NCI-H187 treated with DMSO at 0.1 percent for 48 hours (cell line): ENCODE measurements at places on chromosomes 5 and 9.

DNA sequence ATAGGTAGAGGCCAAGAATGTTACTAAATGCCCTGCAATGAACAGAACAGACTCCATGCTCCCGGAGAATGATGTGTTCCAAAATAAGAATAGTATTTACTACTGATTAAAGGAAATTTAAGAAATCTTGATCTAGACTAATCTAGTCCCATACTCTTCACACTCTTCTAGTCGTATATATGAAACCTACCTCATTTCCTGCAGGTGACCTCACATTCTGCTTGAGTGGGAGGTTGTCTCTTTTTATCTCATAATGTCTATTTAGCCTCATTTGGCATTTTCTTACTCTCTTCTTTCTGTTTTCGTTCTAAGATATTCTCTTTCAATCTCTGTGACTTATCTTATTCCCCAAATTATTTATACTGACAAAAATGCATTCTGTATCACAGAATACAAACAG is 9.2 kb upstream of the SHOC1 start:
- no peak for DNase-seq

DNA sequence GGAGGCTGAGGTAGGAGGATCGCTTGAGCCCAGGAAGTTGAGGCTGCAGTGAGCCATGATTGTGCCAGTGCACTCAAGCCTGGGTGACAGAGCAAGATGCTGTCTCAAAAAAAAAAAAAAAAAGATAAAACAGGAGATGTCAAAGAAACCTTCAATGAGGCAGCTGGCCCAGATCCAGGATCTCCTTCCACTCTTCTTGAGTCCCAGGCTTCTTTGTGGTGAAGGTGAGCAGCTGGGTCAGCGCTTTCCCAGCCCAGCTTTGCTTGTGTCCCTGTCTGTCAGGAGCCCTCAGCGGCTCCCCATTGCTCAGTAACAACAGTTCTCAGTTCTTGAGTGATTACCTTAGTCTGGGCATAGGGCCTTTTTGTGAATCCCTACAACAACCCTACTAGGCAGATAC is 69.4 kb upstream of the PSD2 start:
- DNase-seq: no peak

DNA sequence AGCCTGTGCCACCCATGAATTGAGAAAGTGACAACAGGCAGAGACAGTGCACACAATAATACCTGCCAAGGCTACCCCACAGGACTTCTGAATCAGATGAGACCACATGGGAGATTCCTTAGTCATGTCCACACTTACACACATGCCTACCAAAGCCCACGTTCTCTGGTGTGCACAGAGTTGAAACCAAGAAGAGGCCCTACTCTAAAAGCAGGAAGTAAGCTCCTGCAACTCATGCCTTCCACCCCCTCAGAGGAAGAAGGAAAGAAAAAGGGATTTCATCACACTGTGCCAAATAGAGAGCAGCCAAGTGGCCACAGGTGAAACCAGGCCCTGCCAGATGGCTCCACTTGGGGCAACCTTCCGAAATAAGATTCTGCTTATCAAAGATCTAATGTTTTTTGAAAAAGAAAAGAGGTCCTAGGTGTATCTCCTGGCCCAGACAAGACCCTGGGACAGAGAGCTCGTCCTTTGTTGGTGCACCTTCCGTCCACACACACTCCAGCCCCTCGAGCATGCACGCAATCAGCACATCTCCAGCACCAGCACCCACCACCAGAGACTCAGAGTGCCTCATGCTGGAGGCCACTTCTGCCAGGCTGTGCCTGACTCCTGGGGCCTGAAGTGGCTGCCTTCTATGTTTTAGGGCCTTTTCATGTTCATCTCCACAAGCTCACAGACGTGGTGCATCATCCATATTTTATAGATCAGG is 114.6 kb upstream of the SPOCK1 start:
- no peak for DNase-seq

- no peak for DNase-seq
Observed at GRCh38 chr9:119736491-119737454, 367.5 kb upstream of the BRINP1 start.

GRCh38 chr9:121199921-121200320 is 1.7 kb downstream of the RAB14 start:
- DNase-seq: no peak

- DNase-seq: no peak
Observed at GRCh38 chr5:101878190-101878589, 417.9 kb downstream of the SLCO4C1 start.

DNA sequence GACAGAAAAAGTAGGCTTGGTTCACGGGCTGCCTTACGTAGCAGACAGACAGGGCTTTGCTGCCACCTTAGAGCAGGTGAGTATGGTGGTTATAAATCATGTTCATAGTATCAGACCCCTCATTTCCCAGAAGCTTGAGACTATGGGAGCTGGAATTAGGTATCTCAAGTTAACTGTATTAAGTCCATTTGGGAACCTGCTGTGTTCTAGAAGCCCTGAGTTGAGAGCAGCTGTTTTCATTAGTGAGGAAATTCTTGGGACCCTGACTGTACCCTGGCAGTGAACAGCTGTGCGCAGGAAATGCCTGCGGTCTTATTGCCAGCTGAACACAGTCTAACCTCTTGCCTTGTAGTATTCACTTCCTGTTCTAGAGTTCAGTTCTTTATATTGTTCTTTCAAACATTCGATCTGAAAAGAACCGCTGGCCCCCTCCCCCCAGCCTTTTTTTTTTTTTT is 29.8 kb downstream of the UGCG start:
- no peak for DNase-seq

DNA sequence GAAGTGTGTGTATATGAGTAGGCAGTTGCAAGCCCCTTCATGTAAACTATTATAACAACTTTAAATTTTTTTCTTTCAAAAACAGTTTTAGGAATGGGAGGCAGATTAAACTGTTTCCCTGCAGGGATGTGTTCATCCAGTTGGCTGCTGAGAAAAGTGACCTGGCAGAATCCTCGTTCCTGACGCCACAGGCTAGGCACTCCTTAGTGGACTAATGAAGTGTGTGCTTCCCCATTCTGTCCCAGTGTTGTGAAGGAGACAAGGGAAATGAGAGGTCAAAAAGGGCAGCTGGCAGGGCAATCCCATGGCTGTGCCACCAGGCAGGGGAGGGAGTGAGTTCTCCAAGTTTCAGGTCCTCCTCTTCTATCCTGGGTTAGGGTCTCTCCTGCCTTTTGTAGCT is 59.8 kb downstream of the FOXD1 start:
- DNase-seq: no peak

- DNase-seq: no peak
Observed at GRCh38 chr9:117013440-117013995, 326.4 kb downstream of the TRIM32 start.
